ENCODE measurements at places on chromosomes 1 and 21.
A peak's percentile ranks its signal among the peaks of the same experiment; 100 is the strongest.

GRCh38 chr1:15992582-15993500 lies 11.2 kb upstream of the SRARP start:
- DNase-seq = no peak

- peak; percentile 86 for DNase-seq
Measured at GRCh38 chr21:45820171-45821091, 161.1 kb upstream of the COL6A1 start.

GRCh38 chr1:30746212-30747032 lies 11.2 kb downstream of the LAPTM5 start:
- no peak for DNase-seq

- DNase-seq = no peak
Measured at GRCh38 chr1:195941795-195942194, 666.4 kb downstream of the KCNT2 start.

DNA sequence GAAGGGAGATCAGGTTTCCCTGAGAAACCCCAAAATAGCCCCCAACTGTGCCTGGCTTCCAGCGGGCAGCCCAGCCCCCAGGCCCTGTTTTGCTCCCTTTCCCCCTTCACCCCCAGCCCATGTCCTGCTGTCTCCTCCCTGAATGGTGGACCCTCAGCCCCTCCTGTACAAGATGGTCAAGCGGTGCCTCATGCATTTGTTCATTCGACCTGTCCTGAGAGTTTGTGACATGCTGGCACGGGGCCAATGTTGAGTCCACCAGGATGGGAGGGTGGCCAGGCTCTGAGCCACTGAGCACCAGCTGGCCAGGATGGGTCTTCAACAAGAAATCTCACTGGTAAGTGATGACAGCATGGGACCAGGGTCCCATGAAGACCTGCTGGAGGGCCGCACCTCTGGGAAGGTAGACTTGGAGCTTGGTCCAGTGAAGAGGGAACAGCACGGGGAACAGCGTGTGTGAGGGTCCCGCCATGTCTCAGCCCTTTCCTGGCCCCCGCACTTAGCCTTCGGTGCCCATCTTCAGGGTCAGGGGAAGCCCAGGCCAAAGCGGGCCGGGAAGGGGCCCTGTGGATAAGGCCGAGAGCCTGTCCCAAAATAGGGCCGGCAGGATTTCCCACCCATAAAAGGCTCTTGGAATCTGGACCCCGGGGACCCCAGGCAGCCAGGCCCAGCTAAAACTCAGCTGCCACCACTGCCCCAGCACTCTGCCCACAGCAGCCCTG lies at the start of gene CALML6:
TSS of gene CALML6 (plus strand) at position 290 of the 722 bp plus-strand sequence. CDS start at position 311, 21 bp downstream.
- peak; percentile 44 for DNase-seq

DNA sequence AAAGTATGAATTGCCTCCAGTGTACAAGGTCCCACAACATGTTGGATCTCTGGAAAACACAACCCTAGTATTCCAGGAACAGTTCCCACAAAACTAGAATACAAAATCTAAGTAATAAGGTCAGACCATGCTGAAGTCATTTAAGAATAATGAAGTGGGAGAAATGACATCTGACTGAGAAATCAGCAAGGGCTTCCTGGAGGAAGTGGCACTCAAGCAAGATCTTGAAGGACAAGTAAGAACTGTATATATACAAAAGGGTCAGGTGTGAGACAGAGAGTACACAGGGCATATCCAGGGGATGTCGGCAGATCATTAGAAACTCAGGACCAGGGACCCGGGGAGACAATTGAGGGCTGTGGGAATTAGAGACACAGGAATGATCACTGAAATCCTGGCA lies 18.7 kb downstream of the MIS18A start:
- no peak for DNase-seq

- DNase-seq = no peak
Measured at GRCh38 chr1:167328816-167329483, 108.3 kb downstream of the POU2F1 start.

- no peak for DNase-seq
Measured at GRCh38 chr1:200150006-200150405, 122.5 kb downstream of the NR5A2 start.

DNA sequence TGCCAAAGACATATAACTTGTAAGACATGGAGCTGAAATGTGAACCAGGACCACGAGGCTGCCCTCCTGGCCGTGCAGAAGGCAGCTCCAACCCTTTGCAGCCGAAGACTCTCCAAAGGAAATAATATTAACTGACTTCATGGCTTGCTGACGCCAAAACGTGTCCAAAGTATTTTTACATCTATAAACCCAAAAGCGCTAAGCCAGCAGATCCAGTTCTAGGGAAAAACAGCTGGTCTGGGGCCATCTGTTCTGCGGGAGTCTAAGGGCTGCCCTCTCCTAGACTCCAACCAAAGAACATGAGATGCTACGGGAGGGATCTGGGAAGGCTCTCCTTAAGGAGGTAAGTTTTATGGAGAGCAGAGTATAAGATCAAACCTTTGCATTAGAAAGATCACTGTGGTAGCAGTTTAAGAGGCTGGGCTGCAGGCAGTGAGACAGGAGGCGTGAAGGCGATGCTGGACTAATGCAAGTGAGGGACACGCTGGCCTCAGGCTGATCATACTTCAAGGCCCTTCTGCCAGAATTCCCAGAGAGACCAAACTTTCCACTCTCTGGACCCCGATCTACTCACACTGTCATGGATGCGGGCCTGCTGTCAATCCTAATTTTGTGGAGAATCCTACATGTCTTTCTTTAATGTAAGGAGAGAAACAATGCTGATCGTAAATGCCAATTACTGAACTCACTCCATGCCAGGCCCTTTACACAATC lies 1.2 kb downstream of the TMEM53 start:
- no peak for DNase-seq

GRCh38 chr1:23594927-23595353 lies 35.6 kb upstream of the ID3 start:
- DNase-seq = no peak

DNA sequence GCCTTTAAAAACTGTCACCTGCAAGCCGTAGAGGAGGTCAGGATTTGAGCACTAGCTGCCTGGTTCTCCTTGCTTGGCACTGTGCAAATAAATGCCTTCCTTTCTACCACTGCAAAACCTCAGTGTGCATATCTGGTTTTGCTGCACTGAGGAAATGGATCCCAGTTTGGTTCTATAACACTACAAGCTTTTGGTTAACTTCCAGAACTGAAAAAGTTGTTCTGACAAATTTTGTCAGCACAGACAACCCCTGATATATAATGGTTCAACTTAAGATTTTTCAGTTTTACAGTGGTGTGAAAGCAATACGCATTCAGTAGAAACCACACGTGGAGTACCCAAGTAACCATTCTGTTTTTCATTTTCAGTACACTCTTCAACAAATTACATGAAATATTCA lies 29.8 kb upstream of the GALNT2 start:
- DNase-seq = no peak

DNA sequence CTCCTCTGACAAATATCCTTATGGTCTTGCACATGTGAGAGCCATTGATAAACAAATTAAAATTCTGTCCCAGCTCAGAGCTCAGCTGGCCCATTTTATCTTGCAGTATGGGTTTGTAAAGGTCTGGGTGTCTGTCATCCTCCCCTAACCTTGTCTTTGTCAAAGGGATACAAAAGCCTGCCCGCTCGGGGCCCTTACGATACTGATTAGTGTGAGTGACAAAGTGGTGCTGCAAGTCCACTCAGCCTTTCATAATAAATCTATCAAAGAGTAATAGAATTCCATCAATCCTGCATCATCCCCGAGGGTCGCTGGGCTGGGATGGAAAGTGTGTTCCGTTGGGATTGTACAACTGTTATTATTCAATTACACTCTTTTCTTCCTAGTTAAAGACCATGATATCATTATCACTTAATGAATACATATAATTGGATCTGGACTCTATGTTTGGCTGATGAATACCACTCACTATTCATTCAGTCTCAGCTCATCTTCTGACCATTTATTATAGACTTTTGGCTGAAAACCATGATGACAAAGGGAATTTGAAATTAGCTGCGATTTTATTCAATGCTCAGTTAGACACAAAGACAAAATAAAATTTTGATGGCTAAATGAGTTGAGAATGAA lies 122.5 kb upstream of the FOXD3 start:
- no peak for DNase-seq

- DNase-seq = no peak
Measured at GRCh38 chr1:41465741-41466140, 18.7 kb downstream of the EDN2 start.

DNA sequence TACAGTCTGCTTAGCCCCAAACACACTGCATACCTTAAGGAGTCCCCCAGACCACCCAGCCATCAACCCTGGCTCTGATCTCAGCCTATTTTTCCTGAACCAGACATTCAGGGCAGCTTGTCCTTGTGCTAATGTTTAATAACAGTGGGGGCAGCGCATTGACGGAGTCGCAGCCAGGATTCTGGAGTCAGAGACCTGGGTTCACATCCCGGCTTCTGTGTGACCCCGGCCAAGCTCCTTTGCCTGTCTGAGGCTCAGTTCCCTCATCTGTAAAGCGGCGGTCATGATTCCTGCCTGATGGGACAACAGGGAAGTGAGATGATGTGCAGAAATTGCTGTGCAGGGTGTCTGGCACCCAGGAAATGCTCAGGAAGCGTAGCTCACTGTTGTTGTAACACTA lies 63.1 kb downstream of the MATN1 start:
- DNase-seq = no peak

- no peak for DNase-seq
Measured at GRCh38 chr1:102884238-102884637, 224.1 kb downstream of the COL11A1 start.

- no peak for DNase-seq
Measured at GRCh38 chr1:108190001-108190634, 10.0 kb downstream of the SLC25A24 start.

- DNase-seq = no peak
Measured at GRCh38 chr1:113769601-113769970, 10.3 kb upstream of the PHTF1 start.

- DNase-seq = no peak
Measured at GRCh38 chr1:71273334-71273733, 192.5 kb upstream of the ZRANB2 start.

DNA sequence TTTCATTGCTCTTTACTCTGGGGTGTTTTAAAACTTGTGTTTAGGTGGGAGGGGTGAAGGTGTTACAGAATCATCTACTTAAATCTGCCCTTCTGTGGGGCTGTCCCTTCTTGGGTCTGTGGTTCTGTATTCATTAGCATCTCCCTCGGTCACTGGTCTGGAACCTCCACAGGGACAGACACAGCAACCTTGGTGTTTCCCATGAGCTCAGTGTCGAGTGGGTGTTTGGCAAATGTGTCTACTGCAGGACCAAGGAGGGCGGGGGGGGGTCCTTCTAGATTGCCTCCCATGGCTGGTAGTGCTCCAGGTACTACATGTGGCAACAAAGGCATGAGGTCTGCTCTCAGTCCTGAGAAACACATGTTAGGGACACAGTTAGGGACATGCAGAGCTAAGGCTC lies 273.4 kb downstream of the PCP4 start:
- DNase-seq = no peak

DNA sequence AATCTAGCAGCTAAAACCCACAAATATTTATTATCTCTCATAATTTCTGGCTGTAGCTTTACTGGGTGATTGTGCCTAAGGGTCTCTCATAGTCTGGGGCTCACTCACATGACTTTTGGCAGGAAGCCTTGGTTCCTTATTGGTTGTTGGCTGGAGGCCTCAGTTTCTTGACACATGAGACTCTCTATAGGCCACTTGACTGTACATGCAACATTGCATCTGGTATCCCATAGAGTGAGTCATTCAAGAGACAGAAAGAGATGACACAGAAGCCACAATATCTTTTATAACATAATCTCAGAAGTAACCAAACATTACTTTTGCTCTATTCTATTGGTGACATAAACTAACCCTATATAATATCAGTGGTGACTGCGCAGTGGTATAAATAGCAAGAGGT lies 128.5 kb upstream of the HNRNPU start:
- no peak for DNase-seq

GRCh38 chr1:29197590-29197924 lies 15.9 kb upstream of the SRSF4 start:
- DNase-seq = no peak

DNA sequence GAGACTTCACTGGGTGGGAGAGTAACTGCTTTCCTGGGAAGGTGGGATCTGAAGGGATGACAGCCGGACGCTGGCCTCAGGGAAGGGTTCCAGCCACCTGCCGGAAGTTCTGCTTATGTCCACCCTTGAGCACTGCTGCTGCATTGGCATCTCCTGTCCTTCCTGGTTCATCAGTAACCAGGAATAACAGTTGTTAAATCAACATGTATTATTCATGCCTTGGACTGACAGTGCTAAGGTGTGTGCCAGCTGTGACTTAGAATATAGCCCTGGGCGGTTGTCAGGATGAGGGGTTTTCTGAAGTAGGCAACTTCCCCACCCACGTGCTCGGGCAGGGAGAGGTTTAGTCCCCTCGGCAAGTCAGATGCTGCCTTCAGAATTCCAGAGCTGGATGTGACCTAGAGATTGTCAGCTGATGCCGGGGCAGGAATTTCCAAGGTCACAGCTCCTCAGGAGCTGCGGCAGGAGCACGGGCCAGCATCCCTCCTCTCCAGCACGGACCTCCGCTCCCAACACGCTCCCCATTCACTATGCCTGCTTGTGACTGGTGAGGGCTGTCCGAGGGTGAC lies 17.9 kb downstream of the CLDN14 start:
- DNase-seq = no peak
